Left renal pelvis (tissue), 4 donors: ENCODE measurements at places on chromosomes 2 and 18.

DNA sequence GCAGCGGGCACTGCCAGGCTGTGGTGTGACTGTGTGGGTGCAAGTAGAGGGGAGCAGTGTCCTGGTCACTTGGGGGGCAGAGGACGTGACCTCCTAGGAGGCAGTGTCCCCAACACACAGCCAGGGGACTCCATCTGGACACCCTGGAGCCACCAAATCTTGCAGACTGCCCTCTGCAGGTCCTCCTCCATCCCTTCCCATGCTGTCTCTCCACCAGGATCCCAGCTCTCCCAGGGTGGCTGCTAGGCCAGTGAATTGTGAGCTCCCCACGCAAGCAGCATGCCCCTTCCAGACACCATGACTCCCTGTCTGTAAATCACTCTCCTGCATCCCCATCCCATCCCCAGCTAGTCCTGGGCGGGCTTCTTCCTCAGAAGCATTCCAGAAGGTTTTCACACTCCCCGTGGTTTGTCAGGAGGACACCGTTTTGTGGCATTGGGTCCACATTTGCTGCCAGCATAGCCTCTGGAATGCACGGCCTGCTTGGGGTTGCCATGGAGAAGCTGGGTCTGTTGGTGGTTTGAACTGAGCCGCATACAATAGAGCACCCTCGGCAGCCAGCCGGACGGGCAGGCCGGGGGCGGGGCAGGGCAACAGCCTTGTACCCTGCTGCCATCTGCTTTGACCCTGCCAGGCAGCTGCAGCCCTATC is 210.7 kb downstream of the KLHL29 start:
- no peak for DNase-seq

GRCh38 chr2:68709421-68709911 is 25.1 kb upstream of the ARHGAP25 start:
- DNase-seq, result no peak

DNA sequence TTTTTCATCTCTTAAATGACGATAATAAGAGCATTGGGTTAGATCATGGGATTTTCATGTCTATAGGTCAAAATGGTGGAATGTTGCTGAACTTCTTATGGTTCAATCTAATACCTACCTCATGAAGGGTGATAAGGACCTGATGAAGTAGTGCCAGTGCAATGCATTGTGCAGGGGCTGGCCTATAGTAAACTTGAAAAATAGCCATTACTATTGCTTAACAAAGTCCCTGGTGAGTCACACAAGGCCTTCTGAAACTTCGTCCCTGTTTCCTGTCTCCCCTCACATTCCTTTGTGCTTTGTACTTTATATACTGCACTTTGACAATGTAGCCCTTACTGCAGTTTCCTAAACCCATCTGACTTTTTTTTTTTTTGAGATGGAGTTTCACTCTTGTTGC is 515.9 kb downstream of the SLC4A3 start:
- DNase-seq, result no peak

DNA sequence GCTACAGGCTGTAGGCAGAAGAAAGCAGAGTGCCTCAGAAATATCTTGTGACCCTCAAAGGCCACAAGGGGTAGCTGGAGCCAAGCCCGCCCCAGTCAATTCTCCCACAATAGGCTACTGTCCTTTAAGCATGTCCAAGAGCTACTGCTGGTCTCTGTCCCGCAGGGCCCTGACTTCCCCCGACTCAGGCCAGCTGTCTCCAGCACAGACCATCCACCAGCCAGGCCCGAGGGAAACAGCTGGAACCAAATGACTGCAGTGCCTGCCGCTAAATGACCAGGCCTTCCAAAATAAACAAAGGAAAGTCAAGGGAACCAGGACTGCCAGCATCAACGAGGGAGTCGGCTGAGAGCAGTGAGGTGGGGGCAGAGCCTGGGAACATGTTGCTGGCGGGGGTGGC is 36.7 kb downstream of the MCFD2 start:
- DNase-seq, result no peak

GRCh38 chr18:27685807-27686412 is 491.0 kb downstream of the CDH2 start:
- DNase-seq, result no peak

DNA sequence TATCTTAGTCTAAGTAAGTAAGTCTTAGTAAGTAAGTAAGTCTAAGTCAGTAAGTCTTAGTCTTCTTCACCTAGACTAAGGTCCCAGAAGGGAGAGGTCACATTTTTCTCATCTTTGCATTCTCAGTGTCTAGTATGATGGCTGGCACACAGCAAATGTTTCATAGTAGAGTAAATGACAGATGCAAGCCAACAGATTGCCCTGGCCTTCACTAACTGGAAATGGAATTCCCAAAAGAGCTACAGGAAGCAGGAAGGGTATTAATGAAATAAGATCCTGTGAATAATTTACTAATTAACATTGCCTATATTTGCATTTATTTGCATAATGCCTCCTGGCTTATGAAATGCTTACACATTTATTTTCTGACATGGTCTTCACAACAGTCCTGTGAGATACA is 221.6 kb downstream of the RAD51AP2 start:
- no peak for DNase-seq

- no peak for DNase-seq
Observed at GRCh38 chr2:98556344-98557033, 51.8 kb downstream of the COA5 start.

DNA sequence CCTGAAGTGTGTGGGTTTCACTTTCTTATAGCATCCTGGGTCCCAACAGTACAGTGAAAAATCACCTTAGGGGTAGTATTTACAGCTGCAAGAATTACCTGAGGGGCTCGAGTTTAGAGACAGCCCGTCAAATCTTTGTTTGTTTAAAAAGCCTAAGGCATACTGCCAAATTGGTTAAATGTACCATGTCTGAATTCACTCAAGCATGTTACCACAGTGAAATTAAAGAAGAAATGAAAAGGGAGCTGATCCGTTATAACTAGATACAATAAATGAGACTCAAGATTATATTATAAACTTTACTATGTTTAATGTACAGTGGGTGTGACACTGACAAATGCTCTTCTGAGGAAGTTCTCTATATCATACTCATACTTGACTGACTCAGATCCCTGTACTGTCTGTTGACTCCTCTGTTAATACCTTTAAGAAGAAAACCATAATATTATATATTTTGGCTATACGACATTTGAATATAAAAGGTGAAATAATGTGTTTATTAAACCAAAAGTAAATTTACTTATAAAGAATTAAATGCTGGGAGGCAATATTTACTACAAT is 107.3 kb downstream of the TMEFF2 start:
- DNase-seq, result no peak

DNA sequence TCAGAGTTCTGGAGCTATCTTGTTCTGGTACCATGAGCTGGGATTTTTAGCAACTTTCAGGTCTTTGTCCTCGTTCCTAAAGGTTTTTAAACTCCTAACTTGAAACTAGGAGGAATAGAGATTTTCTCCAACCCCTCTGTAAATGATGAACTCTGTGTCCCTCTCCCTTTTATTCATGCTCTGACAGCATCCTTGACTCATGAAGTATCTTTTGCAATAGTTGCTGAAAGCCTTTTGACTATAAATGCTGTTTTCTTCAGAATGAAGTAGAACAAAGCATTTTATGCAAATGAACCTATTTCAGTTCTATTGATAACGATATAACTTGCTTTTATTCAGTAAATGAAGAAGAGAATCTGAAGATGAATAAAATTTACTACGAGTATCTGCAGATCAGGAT is 17.0 kb upstream of the MAPRE2 start:
- no peak for DNase-seq

DNA sequence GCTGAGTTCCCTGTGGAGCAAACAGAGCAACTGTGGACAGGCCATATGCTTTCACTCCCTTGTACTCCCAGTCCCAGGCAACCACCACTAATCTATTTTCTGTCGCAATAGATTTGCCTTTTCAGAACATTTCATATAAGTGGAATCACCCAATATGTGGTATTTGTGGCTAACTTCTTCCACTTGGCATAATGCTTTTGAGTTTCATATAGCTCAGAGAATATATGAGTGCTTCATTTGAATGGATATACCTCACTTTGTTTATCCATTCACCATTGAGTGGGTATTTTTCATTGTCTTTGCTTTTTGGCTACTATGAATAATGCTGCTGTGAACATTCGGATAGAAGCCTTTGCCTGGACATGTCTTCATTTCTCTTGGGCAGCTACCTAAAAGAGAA is 151.9 kb downstream of the CERS6 start:
- no peak for DNase-seq
